ENCODE measurements at places on chromosomes 2 and 18.

- no peak for DNase-seq
These were observed 146.6 kb upstream of the FANCL start for GRCh38 chr2:58387701-58388100.

DNA sequence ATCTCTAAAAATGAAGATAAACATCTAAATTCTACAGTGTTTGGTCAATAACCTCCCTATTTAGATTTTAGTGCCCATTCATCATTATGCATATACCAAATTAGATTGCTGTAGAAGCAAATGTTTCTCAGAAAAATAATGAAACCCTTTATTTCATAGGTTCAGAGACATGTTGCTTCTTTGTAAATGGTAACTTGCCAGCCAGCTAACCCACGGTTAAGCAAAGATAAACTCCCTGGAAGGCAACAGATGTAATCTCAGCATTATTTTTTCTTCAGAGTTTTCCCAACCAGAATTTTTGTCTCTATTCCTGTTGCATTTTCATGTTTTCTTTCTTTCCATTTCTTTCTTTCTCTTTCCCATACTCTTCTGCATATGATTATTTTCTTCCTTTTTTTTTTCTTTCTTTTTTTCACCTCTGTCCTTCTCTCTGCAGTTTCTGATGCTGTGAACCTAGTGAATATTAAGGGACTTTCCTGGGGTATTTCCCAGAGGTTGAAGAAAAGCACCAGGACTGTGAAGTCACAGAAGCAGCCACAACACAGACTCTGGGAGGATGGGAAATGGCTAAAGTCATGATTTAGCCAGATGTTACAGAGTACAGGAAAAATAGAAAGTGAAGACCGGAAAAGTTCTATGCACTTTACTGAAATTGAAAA lies 50.0 kb upstream of the DSG1 start:
- DNase-seq = no peak

DNA sequence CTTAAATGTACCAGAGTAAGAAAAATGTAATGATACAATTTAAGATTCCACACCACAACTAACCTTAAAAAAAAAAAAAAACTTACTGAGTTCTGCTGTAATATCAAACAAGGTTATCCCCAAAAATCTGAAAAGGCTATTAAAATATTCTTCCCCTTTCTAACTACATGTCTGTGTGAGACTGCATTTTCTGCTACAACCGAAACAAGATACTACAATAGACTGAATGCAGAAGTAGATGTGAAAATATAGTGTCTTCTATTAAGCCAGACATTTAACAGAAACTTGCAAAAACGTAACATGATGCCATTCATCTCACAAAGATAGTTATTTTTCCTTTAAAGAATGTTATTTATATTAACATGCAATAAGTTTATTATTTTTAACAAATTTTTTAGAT lies 16.2 kb downstream of the SS18 start:
- no peak for DNase-seq

DNA sequence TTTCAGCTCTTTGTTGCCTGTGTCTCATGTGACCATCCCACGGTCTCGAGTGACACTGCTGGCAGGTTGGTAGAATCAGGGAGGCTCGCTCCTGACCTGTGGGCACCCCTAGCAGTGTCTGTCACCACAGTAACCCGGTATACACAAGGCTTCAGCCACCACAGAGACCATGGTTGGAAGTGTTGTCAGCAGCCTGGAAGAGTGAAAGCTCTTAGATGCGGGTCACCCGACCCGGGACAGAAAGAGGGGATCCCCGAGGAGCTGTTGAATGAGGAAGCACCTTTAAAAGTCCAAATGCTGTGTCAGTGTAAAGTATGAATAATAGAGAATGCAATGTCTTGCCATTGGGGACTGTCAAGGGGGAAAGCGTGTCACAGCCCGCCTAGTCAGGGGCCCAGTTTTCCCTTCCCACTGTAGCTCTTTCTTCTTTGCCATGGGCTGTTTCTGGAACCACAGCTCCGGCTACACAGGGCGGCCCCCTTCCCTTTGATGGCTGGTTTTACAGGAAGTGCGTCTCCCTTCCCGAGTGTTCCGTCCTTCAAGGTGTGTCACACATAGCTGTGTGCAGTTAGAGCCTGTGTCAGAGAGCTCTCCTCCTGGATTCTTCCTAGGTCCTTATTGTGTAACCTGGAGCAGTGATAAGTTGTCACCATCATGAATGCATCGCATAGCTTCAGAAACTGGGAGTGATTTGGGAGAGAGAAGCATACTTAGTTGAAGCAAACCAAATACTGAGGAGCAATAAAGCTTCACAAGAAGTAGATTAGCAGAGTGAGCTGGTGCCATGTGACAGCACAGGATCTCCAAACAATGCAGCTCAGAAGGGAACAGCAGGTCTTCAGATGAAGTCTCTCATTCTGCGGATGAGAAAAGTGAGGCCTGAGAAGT lies 81.4 kb downstream of the MTCL1 start:
- no peak for DNase-seq

DNA sequence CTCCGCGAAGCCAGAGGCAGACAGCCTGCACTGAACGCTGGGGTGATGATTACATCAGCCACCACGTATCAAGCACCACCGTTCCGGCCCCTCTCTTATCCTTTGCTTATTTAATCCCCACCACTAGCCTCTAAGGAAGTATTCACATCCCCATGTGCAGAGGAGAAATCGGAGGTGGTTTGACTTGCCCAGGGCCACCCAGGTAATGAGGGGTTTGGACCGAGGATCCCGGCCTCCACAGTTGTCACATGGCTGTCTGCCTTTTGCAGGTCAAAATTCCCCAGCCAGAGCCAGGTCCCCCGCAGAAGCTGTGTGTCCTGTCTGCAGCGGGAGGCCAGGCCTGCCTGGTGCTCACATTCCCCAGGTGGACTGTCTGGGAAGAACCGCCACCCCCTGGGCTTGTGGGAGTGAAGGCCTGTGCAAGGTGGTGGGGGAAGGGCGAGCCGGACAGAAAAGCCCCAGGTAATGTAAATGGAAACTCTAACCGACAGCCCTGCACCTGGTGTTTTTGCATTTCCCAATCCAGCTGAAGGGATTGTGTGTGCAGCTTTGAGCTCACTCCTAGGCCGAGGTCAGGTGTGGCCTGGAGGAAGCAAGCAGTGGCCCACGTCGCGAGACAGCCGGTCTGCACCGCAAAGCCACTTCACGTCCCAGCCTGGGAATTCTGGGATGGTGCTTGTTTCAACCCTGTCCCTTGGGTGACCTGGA lies 108.5 kb upstream of the ID2 start:
- no peak for DNase-seq

DNA sequence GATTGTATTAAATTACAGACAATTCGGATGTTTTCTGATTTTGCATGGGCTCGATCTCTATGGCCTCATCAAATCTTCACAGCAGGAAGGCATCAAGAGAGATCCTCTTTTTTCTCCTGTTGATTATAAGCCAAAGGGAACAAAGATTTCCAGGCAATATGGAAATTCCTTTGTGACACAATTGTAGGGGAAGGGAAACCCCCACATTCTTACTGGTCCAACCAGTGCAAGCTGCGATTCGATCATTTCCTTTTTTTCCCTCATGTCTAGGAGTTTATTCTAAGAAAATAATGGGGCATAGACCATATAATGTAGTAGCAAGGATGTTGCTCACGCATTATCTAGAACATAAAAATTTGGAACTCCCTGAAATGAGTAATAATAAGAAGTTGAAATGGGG lies 87.7 kb downstream of the LYPD6 start:
- DNase-seq = no peak

GRCh38 chr18:48545757-48546321 lies 7.0 kb downstream of the CTIF start:
- DNase-seq = no peak

DNA sequence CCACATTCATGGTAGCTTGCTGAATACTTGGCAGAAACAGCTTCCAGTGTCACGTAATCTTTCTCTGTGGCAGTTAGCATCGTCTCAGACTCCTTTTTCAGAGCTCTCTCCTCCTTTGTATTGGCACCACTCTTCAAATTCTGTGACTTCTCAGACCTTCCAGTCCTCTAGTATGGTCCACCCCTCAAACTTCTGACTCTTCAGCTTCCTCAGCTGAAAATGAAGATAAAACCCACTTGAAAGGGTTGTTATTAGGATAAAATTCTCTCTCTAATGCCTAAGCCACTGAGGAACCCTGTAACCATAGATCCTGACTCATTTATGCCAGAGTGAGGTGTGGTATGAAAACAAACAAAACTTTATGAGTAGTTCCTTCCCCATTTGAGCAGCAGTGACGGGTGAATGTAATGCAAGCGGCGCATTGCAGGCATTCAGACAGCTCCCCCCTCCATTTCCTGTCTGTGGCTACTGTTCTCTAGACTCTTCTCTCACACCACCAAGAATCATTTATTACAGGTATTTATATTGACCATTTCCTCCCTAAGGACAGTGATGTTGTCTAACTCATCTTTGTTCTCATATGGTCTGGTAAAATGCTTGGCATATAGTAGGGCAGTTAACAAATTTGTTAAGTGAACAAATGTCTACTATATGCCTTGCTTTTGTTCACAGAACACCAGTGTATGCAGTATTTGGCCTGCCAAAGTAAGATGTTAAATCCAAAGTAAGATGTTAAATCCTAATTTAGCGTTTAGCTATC lies 35.3 kb downstream of the GALNT1 start:
- no peak for DNase-seq
